ENCODE measurements at places on chromosomes 1 and 21.

- no peak for DNase-seq
Observed at GRCh38 chr1:168112673-168113305, 23.9 kb downstream of the GPR161 start.

DNA sequence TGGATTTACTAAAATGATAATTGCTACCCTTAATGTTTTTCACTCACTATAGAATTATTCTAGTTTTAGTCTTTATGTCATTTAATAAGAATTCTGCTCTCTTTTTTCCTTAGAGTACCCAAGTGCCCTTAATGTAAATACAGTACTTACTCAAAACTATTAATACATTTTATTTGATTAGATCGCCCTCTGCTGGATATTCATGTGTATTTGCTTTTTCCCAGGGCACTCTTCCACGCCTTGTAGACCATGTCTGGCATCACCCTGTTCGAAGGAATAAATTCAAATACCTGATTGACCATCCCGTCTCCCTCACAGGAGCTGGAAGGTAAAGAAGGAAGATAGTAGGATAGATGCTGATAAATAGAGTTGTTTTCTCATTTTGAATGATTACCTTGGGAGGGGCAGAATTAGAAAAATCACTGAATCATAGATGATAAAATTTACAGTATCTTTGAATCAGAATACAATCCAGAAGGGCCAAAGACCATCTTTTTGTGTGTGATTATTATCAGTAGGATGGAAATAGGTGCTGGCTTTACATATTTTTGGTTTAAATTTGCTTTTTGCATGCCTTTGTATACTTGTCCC is 4.1 kb downstream of the AXDND1 start:
- DNase-seq = no peak

GRCh38 chr1:101451888-101452287 is 215.1 kb downstream of the S1PR1 start:
- DNase-seq = no peak

- no peak for DNase-seq
Observed at GRCh38 chr1:157878059-157878458, 36.5 kb upstream of the CD5L start.

GRCh38 chr1:162299018-162299417 is 77.6 kb downstream of the SPATA46 start:
- DNase-seq = no peak

DNA sequence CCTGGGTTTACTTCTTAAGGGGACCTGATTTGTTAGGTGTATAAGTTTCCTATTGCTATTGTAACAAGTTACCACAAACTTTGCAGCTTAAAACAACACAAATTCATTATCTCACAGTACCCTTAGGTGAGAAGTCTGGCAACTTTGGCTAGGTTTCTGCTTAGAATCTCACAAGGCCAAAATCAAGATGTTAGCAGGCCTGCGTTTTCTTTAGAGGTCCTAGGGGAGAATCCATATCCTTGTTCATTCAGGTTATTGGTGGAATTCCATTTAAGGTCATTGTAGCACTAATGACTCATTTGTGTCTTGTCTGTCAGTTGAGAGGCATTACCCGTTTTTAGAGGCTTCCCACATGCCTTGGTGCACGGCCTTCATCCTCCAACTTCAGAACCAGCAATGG is 8.2 kb upstream of the SH2D1B start:
- DNase-seq = no peak

DNA sequence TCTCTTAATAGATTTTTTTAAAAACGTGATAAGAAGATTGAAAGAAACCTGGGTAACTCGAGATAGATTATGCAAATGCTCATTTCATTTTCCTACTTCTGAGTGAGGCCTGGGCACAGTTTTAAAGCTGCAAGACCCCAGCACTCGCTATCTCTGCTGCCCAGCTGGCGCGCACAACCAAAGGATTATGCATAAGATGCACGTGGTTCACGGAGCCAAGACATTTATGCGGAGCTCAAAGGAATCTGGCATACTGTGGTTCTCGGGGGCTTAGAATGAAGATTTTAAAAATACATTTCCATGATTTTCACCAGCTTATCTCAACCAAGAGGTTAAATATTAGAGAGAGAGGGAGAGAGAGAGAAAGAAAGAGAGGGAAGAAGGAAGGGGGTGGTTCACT is 210.9 kb downstream of the DSCAM start:
- no peak for DNase-seq

- DNase-seq = no peak
Observed at GRCh38 chr1:25804244-25804963, 4.4 kb downstream of the SELENON start.

DNA sequence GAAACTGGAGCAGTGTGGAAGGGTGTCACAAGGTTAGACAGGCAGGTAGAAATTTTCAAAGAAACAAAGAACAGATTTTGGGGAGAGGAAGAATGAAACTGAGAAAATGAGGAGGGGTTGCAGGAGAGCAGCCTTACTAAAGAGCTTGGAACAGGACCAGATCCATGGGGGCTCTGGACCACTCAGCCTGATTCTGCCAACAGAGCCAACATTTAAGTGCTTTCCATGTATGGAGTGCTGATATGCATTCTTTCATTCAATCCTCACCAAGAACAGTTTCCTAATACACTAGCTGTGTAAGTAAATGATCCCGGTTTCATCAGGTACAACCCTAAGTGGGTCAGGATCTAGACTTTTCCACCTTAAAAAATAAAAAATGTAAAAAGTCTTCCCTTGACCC is 16.2 kb downstream of the LPGAT1 start:
- DNase-seq = no peak

DNA sequence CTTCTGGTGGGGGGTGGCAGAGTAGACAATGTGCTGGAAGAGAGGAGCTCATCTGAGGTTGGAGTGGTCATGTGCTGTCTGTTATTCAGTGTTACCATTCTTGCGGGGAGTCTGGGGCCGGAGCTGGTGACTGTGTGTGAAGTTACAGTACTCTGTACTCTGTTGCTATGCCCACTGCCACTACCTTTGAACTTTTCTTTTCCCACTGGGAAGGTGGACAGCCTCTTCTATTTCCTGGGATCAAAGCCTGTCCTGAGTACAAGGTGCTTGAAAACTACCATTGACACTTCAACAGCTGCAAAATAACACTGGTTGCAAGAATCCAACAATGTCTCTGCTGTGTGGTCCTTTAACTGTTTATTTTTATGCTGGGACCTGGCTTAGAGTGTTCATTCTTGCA is 66.4 kb upstream of the ZNF326 start:
- no peak for DNase-seq

- DNase-seq = no peak
Observed at GRCh38 chr1:197438010-197438790, 170.1 kb downstream of the CRB1 start.

DNA sequence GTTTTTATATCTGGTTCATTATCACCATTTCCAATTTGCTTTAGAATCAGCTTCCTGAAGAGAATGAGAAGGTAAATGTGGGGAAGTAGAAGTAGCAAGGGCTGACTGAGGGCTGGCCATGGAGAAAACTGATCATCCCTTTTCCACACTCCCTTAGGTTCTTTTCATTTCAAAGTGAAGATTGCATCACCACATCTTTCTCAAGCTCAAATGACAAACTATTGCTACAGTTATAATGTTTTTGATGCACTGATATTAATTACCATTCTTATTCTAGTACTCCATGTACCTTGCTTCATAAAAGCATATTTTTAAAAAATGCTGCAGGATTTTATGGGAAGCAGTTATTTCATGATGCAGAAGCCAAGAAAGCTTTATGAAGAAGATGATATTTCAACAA is 7.9 kb upstream of the AK5 start:
- no peak for DNase-seq

DNA sequence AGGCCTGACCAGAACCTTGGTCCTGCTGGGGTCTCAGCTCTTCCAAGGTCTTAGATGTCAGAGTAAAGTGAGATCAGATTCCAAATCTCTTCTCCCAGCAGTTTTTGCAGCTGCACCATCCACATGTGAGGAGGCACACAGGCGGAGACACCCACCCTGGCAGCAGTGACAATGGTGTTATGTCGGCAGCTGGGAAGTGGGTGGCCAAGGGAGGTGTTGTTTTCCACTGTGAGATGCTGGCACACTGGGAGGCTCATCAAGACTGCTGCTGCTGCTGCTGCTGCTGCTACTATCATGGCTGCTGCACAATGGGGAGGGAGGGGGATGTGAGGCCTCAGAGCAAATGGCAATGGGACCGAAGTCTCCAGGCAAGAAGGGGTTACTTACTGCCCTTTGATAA is 23.6 kb downstream of the CAMK2N1 start:
- no peak for DNase-seq

DNA sequence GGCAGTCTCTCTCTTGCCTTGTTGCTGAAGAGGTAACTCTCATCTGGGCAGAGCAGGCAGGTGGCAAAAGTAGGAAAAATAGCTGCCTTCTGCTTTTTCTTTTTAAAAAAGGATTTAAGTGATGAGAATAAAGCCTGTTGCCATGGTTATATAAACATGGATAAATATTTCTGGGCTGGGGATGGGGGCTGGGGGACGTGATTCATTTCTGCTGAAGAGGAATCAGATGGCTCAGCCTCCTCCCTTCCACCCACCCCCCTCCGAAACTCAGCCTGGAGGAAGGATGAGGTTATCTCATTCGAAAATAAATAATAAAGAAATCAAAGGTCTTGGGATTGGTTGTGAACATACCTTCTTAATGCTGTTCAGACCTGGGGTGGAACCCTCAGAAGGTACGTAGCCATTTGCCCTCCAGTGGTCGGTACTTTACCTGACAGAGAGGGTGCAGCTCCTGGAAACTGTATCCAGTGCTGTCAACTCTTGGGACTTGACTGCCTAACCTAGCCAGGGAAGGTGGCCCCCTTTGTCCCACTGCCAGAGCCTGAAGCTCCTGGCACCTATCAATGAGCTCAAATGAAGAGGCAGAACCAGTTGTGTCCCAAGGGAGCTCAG is 3.8 kb upstream of the INKA2 start:
- DNase-seq = peak; percentile 16

DNA sequence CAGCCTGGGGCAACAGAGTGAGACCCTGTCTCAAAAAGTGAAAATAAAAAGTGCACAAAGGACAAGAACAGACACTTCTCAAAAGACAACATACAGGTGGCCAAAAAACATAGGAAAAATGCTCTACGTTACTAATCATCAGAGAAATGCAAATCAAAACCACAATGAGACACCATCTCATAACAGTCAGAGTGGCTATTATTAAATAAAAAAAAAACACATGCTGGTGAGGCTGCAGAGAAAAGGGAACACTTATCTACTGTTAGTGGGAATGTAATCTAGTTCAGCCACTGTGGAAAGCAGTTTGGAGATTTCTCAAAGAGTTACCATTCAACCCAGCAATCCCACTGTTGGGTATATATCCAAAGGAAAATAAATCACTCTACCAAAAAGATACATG is 173.2 kb downstream of the SMYD3 start:
- DNase-seq = no peak

DNA sequence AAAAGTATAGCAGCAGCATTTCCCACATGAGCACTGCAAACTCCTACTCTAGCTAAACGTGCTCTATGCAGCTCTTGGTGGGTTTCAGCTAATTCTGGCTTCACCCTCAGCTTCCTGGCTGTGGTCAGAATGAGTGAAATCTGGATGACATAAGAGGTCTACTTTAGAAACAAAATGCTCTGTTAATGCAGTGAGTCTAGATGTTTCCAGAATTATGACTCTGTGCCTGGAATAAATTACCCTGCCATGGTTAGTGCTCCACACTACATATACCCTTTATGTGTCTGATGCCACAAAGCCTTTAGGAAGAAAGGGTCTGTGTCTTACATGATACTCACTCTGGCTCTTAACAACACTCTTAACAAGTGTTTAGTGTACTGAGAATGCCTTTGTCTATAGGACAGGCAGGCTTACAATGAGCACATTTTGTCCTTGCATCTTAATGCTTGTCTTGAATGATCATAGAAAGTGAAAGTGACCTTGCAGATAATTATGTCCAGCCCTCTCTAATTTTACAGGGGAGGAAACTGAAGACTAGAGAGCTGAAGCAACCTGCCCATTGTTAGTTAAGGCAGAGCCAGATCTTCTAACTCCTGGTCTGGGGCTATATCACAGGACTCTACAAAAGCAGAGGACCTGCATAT is 9.2 kb downstream of the S100A10 start:
- no peak for DNase-seq

- DNase-seq = no peak
Observed at GRCh38 chr1:160428655-160429054, 28.3 kb downstream of the VANGL2 start.

GRCh38 chr1:77355010-77355409 is 73.2 kb downstream of the AK5 start:
- no peak for DNase-seq

- peak; percentile 3 for DNase-seq
Observed at GRCh38 chr1:236165238-236165981, 23.1 kb downstream of the GPR137B start.

- no peak for DNase-seq
Observed at GRCh38 chr1:196997423-196997822, 20.1 kb downstream of the CFHR5 start.

DNA sequence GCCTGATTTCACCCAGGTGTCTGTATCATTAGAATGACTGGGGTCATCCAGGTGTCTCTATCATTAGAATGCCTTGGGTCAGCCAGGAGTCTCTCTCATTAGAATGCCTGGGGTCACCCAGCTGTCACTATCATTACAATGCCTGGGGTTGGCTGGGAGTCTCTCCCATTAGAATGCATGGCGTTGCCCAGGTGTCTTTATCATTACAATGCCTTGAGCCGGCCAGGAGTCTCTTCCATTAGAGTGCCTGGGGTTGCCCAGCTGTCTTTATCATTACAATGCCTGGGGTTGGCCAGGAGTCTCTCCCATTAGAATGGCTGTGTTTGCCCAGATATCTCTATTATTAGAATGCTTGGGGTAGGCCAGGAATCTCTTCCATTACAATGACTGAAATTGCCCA is 61.6 kb downstream of the RNF187 start:
- DNase-seq = no peak

- no peak for DNase-seq
Observed at GRCh38 chr1:92194511-92194910, 23.2 kb upstream of the C1orf146 start.

- peak; percentile 49 for DNase-seq
Observed at GRCh38 chr1:26289158-26290059, 9.5 kb downstream of the SH3BGRL3 start.

DNA sequence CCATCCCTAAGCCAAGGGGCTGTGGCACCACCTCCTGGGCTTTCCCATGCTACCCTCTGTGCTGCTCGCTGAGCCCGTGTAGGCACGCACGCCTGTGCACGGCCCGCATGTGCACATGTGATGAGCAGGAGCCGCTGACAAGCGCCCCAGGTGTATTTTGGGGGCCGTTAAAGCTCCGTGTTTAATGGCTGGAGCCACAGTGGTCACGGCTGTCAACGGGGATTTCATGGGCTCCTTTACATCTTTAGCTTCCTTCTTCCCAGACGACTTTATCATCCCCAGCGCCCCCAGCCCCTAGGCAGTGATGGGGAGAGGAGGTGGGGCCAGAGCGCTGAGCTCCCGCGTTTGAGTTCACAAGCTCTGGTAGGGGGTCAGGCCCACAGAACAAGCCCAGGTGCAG is 11.7 kb upstream of the EPHA8 start:
- no peak for DNase-seq

GRCh38 chr1:234592240-234592639 is 17.7 kb downstream of the IRF2BP2 start:
- no peak for DNase-seq

Measured in ecto neural progenitor cell (in vitro differentiated cells).